ENCODE measurements at places on chromosomes 16 and 17.

- DNase-seq = peak; percentile 98
Measured at GRCh38 chr17:57892820-57893595, 43.2 kb upstream of the MRPS23 start.

GRCh38 chr16:63744077-63744874, 1377.6 kb downstream of the CDH11 start:
- DNase-seq = no peak

DNA sequence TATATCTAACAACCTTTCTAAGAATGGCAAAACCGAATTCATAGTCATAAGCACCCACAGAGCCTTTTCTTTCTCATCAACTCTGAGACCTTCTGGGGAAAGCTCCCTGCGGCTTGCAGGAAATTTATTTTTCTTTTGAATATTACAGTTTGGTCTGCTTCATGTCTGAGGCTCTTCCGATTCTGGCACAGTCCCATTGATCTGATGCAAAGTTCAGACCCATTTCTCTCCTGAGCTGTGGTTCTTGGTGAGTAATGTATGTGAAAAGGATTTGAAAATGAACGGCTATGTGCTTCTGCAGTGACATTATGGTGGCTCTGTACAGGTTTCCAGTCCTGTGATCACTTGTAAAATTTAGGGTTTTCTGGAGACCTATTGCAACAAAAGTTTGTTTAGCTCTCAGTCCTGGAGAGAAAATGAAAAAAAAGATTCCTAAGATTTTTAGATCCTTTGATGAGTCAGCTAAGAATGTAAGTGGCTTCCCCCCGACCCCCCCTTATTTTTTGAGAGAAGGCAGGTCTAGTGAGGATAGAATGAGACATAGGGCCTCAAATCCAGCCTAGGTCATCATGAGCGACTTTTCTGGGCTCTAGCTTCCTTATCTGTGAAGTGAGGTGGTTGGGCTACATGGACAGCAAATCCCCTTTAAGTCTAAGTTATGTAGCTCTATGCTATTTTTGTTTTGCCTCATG, 4.6 kb downstream of the GAN start:
- DNase-seq = peak; percentile 69

GRCh38 chr16:26665166-26665939, 401.4 kb upstream of the C16orf82 start:
- no peak for DNase-seq

DNA sequence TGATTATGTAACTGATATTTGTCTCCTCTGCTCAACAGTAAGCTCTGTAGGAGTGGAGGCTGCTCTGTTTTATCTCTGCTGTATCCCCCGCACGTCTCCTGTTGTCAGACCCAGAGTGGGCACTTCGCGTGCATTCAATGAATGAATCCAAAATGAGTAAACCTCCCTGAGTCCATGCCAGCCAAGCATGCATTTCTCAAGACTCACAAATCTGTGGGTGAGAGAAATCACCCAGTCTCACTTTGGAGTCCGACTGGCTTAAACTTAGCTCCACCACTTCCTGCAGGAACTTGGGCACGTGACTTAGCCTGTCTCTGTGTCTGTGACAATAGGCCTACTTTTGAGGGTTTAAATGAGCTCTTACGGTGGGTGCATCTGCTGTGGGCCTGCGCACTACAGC, 3.7 kb downstream of the PNPO start:
- DNase-seq = no peak

GRCh38 chr17:42411905-42412679, 11.0 kb downstream of the CAVIN1 start:
- DNase-seq = no peak

DNA sequence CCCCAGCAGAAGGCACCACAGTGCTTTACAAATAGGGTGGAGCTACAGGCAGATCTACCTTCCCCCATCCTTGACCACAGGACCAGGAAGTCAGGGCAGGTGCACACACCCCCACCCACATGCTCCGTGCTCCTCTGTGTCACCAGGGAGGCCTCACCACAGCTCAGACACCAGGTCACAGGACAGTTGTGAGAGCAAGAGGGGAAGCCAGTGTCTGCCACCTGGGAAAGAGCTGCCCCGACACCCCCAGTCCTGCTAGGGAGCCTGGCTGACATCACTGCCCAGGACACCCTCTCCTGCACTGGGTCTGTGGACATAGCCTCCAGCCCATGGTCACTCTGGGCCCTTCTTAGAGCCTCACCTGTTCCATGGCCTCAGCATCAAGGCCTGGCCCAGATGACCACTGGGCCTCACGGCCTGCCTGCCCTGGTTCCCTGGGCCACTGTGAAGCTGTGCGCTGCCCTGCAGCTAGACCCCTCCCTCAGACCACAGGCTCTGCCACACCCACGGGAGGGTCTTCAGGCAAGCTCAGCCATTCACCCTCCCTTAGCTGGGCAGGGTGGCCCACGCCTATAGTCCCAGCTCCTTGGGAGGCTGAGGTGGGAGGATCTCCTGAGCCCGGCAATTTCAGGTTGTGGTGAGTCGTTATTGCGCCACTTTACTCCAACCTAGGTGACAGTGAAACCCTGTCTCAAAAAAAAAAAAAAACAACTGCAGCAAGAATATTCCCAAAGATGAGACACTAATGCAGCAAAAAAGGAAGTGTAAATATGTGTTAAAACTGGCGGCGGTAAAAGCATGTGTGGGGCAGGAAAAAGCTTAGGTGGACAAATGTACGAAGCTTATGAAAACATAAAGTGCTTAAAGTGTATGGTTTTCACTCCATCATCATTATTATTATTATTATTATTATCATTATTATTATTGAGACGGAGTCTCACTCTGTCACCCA, 14.2 kb downstream of the POLR3K start:
- no peak for DNase-seq

DNA sequence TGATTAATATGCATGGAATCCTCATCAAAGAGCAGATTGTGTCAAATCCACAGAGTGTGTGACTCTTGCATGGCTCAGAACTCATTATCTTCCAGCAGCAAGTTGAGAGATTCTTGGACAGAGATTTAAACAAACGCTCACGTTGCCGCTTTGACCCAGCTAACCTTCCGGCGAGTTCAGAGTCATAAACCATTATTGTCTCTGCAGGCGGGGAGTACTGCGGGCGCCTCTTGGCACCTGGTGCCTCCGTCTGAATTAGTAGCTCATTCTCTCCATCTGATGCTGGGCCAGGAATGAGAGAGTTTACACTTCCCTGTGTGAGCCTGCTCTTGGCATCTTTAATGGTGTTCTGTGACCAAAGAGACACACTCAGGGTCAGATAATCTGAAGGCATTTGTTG, 138.6 kb upstream of the WSCD1 start:
- DNase-seq = no peak

GRCh38 chr17:79915850-79916430, 76.7 kb upstream of the CBX4 start:
- no peak for DNase-seq

- DNase-seq = no peak
Measured at GRCh38 chr17:8888704-8889302, 21.3 kb upstream of the PIK3R6 start.

- no peak for DNase-seq
Measured at GRCh38 chr17:66548158-66548557, 245.7 kb downstream of the PRKCA start.

- peak; percentile 70 for DNase-seq
Measured at GRCh38 chr17:63930951-63931575, 1.1 kb downstream of the CD79B start.

DNA sequence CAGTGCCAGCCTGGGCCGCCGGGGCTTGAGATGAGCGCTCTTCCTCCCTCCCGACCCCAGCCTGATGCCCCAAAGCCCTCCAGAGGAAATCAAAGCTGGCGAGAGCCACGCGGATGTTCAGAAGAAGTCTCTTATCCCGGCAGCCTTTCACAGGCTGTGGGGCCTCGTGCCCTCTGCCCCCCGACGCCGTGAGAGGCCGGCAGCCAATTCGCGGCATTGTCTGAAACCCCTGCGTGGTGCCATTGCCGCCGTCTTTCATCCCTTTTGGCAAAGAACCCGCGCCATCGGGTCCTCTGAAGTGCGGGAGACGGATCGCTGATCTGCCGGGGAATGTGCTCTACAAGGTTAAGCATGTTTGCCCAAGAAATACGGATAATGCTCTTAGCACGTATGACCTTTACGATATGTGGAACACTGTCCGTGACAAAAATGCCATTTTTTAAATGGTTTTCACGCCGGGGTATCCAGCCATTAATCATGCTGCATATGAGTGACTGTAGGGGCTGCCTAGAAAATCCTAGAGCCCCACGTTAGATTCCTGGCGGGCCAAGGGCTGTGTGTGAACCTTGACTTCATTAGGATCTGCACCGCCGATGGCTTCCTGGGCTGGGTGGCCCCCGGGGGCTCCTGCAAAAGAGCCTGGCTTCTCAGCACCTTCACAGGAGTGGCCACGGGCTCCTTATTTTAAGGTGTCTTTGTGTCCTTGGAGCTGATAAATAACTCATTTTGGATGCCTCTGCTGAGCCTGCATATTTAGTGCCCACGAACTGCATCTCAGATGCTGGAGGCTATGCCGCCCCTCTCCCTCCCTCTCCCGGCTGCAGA, 165.1 kb upstream of the TNRC6C start:
- DNase-seq = no peak

- no peak for DNase-seq
Measured at GRCh38 chr17:77441940-77442339, 301.2 kb downstream of the SEC14L1 start.

DNA sequence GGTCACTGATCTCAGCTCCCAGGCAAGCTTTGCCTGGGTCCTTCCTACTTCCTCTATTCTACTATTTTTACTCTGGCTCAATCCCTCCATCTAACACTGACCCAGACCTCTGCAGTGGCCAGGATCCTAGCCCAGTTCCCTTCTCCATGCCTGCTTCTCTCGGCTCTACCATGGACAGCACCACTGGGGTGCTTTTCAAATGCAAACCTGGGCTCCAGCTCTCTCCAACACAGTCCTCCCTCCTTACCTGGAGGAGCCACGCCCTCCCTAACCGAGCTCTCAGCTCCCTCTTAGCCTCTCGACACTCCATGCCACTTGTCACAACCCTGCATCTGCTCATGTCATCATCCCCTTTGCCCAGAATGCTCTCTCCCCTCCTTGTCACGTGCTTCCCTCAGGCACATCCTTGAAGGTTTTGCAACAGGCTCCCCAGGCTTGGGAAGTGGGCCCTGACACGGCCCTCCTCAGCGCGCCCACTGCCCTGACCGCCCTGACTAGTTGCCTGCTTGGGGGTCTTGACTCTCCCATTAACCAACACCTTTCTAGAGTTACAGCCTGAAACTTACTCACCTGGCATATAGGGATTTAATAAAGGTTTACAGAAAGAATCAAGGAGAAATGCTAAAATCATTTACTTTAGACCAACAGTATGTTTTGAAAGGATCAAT, 41.6 kb downstream of the MARF1 start:
- DNase-seq = no peak

DNA sequence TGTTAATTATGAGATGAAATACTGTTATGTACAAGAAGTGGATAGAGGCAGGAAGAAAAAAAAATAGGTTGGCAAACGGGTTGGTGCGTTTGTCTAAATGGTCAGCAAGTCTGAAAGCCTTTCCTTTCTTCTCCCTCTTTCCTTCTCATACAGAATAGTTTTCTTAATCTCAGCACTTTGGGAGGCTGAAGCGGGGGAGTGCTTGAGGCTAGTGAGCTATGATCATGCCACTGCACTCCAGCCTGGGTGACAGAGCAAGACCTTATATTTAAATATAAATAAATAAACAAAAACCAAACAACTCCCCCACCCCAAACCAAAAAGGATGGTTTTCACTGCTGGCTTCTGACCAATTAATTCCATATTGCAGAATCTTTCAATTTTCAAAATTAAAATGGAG, 74.7 kb upstream of the CORO6 start:
- DNase-seq = no peak

DNA sequence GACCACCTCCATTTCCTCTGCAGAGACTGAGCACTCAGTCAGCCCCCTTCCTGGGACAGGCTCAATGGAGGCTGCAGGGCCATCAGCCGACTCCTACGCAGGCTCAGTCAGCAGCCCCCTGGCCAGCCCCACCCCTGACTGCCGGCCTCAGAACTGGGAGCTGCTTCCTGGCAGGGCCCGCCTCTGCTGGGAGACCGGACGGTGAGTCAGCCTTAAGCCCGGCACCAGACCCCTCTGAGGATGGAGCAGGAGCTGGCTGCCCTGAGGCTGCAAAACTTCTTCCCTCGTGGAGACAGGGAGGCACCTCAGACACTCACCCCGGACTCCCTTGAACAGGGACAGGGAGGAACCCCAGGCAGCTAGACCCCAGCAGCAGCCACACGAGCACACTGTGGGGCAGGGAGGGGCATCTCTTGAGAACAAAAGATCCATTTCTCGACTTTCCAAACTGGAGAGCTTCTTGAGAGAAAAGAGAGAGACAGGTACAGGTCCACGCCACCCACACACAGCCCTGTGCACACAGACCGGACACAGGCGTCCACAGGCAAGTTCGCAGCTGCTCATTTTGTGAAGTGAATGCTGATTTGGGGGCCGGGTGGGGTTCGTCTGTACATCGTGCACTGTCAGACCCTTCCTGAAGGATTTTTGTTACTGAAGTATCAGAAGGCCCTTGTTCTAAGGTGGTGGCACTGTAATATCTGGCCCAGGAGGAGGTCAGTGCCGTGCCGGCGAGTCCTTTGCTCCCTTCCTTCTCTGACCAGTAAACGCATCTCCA, 1.3 kb upstream of the TUBB3 start:
- peak; percentile 94 for DNase-seq

- DNase-seq = no peak
Measured at GRCh38 chr17:18139949-18140348, 31.4 kb downstream of the MYO15A start.

- DNase-seq = no peak
Measured at GRCh38 chr16:10086620-10087019, 95.6 kb downstream of the GRIN2A start.

DNA sequence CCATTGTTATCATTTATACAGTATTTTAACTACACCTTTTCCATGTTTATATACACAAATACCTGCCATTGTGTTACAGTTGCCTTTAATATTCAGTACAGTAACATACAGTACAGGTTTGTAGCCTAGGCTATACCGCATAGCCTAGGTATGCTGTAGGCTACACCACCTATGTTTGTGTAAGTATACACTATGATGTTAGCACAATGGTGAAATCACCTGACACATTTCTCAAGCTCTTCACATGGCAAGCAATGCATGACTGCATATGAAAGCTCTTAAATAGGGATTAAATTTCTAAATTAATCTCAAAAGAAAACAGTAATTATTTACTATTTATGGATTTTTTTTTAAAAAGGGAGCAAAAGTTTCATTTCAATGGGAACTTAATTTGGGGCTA, 12.0 kb downstream of the LRRC37B start:
- no peak for DNase-seq

GRCh38 chr16:53884748-53885147, 180.8 kb downstream of the FTO start:
- DNase-seq = no peak

DNA sequence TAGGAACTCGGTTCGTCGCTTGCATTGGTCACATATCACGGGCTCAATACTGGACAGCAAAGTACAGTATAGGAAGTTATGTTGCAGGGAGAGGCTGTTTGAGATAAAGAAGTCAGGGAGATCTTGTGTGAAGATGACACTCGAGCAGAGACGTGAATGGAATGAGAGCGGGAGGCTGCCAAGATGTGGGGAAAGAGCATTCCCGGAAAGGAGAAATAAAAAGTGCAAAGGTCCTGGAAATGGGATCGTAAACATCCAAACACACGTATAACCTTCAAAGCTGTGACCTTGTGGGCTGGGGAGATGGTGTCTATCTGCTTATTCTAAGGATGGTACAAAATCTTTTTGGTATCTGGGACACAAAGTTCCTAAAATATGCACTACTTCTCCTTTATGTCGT, 43.0 kb upstream of the MYOCD start:
- no peak for DNase-seq

- no peak for DNase-seq
Measured at GRCh38 chr17:72747501-72747900, 345.0 kb downstream of the SLC39A11 start.

All from adrenal gland (tissue), 19 donors.